ENCODE measurements at places on chromosomes 5 and 9.

DNA sequence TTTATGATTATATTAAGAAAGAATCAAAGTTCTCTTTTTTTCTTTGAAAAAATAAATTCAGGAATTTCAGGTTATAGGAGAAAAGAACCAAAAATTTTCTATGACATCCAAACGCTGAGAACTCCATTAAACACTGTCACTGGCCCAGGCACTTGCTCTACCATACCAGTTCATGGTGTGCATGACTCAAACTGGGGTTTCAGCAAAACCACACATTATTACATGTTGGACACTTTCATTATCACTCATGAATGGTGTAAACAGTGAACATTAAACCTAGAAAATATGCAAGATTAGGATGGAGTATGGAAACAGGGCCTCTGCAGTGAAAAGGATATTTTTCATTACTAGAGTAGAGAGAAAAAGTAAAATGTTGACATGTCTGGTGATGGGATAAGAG, 369.9 kb upstream of the FAM174A start:
- no peaks in the 10 kb centered on the region for H3K4me1 ChIP-seq
- H3K36me3 ChIP-seq = no peaks in the 10 kb centered on the region
- no peak overlapping the region for H3K27ac ChIP-seq
- DNase-seq = no peak

DNA sequence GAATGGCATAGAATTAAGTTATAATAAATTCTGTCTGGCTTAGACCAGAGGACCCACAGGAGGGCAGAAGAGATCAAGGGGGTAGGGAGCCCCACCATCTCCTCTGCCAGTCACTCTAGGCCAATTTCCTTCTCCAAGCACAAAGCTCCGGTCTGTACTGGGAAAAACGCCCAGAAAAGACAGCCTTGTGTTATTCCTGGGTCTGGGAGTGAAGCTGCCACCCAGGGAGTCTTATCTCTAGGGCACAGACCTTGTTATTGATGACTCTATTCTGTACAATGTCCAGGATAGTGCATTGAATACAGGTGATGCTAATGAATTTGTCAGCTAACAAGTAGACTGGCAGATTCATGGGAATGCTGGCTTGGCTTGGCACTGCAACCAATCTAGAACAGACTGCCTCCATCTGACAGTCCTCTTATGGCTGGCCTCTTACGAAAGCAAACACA, 60.7 kb downstream of the MED27 start:
- no peak overlapping the region for H3K4me3 ChIP-seq
- H3K27ac ChIP-seq = no peak overlapping the region
- no peak for DNase-seq
- no peaks in the 10 kb centered on the region for H3K36me3 ChIP-seq
- no peaks in the 10 kb centered on the region for H3K4me1 ChIP-seq
- no peaks in the 10 kb centered on the region for H3K27me3 ChIP-seq

- H3K4me1 ChIP-seq = no peaks in the 10 kb centered on the region
- H3K27me3 ChIP-seq = peaks cover 36% of the 10 kb centered on the region
- no peak overlapping the region for H3K27ac ChIP-seq
These were observed 20.9 kb downstream of the FOXI1 start for GRCh38 chr5:170126626-170127025.

DNA sequence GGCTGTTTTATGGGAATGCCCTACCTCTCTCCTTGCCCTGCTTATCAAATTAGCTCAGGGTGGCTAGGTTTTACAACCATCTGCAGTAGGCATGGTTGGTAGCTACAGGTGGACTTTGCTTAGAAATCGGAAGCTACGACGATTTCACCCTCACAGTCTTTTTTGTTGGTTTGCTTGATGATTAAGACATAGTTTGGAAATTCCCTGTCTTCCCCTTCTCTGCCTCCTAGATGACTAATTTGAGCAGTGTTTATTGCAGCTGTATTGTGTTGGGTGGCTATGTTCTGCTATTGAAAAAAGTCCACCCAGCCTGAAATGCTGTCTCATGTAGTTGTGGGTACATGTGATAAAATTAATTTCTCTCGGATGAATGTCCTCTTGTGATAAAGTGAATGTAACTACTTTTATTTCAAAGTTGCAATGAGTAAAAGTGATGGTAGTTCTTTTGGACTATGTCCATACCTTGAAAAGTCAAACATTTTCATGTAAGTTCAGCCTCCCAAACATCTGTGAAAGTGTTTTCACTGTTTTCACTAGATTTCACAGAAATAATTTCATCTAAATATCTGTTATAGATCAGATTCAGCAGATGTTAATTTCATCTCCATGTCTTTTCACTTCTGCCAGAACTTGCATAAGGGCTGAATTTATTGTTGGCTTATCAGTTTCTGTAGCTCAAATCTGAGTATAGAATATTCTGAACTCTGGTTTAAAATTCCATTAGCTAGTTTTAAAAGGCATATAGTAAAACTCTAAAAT, 37.3 kb upstream of the FYB1 start:
- H3K27ac ChIP-seq = no peak overlapping the region
- peaks cover 12% of the 10 kb centered on the region for H3K4me1 ChIP-seq
- peak overlapping the region; percentile 66 for H3K4me3 ChIP-seq
- no peaks in the 10 kb centered on the region for H3K36me3 ChIP-seq
- peaks cover 3% of the 10 kb centered on the region for H3K27me3 ChIP-seq
- DNase-seq = peak; percentile 20

GRCh38 chr5:150368526-150368925, 11.0 kb downstream of the TCOF1 start:
- H3K4me3 ChIP-seq = no peak overlapping the region
- DNase-seq = no peak
- no peaks in the 10 kb centered on the region for H3K27me3 ChIP-seq
- peaks cover 36% of the 10 kb centered on the region for H3K36me3 ChIP-seq

- peaks cover 11% of the 10 kb centered on the region for H3K4me1 ChIP-seq
- peaks cover 10% of the 10 kb centered on the region for H3K36me3 ChIP-seq
- no peaks in the 10 kb centered on the region for H3K27me3 ChIP-seq
- H3K27ac ChIP-seq = no peak overlapping the region
- H3K4me3 ChIP-seq = no peak overlapping the region
These were observed 29.3 kb downstream of the ATP6V0E1 start for GRCh38 chr5:173012882-173013281.

GRCh38 chr5:102767862-102768261, 12.8 kb downstream of the PAM start:
- DNase-seq = no peak
- no peak overlapping the region for H3K4me3 ChIP-seq
- H3K36me3 ChIP-seq = no peaks in the 10 kb centered on the region
- peaks cover 32% of the 10 kb centered on the region for H3K4me1 ChIP-seq

- H3K27ac ChIP-seq = no peak overlapping the region
- no peak for DNase-seq
- H3K4me1 ChIP-seq = no peaks in the 10 kb centered on the region
- no peaks in the 10 kb centered on the region for H3K36me3 ChIP-seq
- H3K4me3 ChIP-seq = no peak overlapping the region
These were observed 212.9 kb downstream of the MARCHF11 start for GRCh38 chr5:15966651-15967050.

DNA sequence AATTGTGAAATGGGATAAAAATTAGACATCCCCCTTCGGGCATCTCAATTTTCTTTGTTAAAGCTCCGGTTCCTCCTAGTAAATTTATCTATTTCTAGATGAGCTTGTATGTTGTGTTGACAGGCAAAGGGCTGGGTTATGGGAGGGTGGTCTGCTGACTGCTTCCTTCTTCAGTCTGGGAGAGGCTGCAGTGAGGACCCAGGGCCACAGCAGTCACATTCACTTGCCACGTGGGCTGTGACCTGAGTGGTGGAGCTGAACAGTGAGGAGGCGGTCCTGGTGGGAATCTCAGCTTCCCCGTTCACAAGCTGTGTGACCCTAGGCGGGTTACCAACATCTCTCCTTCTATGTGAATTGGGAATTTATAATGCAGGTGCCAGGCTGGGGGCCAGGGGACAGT, 57.5 kb upstream of the RXRA start:
- DNase-seq = no peak
- peaks cover 4% of the 10 kb centered on the region for H3K27me3 ChIP-seq
- H3K4me3 ChIP-seq = no peak overlapping the region
- no peaks in the 10 kb centered on the region for H3K4me1 ChIP-seq
- no peaks in the 10 kb centered on the region for H3K36me3 ChIP-seq

DNA sequence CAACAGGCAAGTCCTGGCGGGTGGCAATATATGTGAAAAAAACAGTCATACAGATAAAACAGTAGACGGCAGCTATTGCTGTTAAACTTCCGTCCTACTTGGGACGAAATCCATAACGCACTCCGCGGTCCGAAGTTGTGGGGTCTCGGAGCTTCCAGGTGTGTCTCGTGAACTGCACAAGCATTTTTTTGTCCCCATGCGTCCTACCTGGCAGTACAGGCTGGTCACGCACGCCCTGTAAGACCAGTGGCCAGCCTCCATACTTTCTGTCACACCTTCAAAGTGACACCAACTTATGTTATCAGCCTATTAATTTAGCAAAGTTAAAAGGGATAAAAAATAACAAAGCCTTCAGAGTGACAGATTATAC, 51.3 kb downstream of the TGFBI start:
- H3K36me3 ChIP-seq = no peaks in the 10 kb centered on the region
- H3K27ac ChIP-seq = peak overlapping the region; percentile 56
- peak overlapping the region; percentile 80 for H3K4me3 ChIP-seq
- peaks cover 15% of the 10 kb centered on the region for H3K4me1 ChIP-seq

DNA sequence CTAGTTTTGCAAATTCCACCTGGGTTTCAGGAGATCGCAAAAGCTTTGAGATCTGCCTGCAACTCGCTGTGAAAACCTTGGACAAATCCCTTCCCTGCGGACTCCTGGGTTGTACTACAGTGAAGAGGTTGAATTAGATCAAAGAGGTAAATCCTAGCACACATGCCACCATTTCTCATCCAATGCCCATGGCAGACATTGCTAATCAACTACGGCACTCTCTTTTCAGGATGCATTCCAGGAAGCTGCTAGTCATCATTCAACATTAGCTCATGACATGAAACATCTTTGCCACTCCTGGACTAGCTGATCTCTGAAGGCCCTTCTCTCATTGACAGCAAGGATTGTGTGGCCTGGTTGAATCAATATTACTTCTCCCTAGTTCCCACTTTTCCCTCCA, 46.1 kb downstream of the PCDH1 start:
- DNase-seq = no peak
- peaks cover 13% of the 10 kb centered on the region for H3K27me3 ChIP-seq
- H3K27ac ChIP-seq = no peak overlapping the region
- H3K4me3 ChIP-seq = no peak overlapping the region
- no peaks in the 10 kb centered on the region for H3K36me3 ChIP-seq
- H3K4me1 ChIP-seq = peaks cover 3% of the 10 kb centered on the region

- no peak for DNase-seq
- H3K27ac ChIP-seq = no peak overlapping the region
These were observed 1381.4 kb upstream of the CDH6 start for GRCh38 chr5:29811914-29812679.

- no peak for DNase-seq
- no peak overlapping the region for H3K27ac ChIP-seq
These were observed 24.4 kb upstream of the SMAD5 start for GRCh38 chr5:136108180-136108611.

DNA sequence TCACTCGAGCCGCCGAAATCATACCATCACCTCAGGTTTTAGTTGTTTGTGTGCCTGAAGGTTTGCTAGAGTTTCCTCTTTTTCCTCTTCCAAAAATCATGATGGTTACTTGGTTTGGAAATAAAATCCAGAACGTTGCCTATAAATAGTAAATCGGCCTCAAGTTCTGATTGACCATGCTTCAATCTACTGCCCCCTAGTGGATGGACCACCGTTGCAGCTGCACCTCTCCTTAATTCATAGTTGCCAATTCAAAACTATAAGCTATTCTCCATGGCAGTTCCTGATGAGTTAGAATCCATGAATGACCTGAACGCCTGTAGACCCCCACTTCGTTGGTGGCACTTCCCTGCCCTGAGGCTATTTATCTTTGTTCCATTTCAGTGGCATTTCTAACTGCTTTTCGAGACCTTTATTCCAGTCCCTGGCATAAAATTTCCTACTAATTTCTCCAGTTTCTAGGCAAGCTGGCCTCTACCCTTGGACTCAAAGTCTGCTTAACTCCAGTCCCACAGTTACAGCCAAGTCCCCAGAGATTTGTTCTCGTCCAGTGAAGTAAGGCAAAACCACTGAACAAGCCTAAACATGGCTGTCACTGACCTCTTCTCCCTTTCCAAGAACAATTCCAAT, 422.6 kb downstream of the EFNA5 start:
- H3K27me3 ChIP-seq = peaks cover 9% of the 10 kb centered on the region
- H3K4me1 ChIP-seq = no peaks in the 10 kb centered on the region
- H3K36me3 ChIP-seq = no peaks in the 10 kb centered on the region

DNA sequence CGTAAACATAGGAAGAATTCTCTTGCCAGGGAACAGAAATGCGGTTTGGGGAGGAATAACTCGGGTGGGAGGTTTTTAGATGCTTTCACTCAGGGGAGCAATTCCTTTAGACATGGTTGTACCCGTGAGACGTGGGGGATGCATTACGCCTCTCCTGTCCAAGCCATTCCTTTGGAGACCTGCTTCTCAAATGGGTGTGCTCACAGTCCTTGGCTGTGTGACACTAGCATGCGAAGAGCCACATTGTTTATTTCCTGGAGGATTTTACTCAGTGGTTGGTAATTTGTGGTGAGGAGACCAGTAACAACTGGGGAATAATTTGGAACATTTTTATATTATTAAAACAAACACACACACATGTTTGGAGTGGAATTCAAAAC, 18.5 kb downstream of the COL15A1 start:
- no peaks in the 10 kb centered on the region for H3K4me1 ChIP-seq
- no peak overlapping the region for H3K27ac ChIP-seq
- H3K36me3 ChIP-seq = no peaks in the 10 kb centered on the region
- no peak for DNase-seq

DNA sequence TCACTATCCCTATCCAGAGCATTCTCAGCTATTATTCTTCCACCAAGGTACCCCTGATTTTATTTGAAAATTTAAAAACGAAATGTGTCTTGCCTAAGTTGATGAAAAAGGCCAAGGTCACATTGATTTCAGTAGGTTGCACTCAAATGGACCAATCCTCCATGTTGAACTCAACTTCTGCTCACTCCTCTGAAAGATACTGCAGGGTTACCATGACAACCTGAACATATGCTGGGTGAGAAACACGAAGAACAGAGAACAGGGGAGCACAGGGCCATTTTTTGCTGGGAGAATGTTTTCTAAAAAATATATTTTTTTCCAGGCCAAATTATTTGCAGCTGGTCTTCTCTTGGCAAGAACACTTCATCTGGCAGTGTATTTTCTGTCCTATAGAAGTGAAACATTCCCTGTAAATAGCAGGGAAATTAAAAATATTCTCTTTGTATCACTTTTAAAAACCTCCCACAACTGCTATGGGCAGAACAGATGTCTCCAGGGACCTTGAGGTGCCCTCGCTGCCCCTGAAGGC, 215.9 kb downstream of the NXNL2 start:
- no peaks in the 10 kb centered on the region for H3K36me3 ChIP-seq
- H3K4me1 ChIP-seq = no peaks in the 10 kb centered on the region
- H3K27ac ChIP-seq = no peak overlapping the region
- H3K4me3 ChIP-seq = no peak overlapping the region

DNA sequence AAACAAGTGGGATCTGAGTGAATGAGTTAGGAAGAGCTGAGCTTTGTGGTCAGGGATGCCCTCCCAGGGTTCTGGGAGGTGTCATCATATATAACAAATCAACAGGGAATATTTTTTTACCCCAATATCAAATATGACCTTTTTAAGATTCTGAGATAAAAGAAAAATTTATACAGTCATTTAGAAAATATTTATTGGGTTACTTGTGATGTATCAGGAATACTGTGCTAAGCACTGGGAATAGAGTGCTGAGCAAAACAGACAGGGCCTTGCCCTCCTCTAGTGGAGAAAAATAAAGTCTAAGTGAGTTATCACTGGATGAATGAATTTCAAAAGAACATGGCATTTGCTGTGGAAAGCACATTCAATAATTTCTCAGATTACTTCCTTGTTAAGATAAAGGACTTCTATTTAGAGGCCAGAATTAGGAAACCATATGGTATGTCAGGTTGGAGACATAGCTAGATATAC, 102.9 kb downstream of the BOD1 start:
- H3K27ac ChIP-seq = no peak overlapping the region
- peaks cover 27% of the 10 kb centered on the region for H3K27me3 ChIP-seq
- no peaks in the 10 kb centered on the region for H3K36me3 ChIP-seq
